ENCODE measurements at places on chromosomes 7 and 10. TPM values are rescaled to one million over a fixed set of nuclear protein-coding genes. Genes with fewer than 3 reads are reported as not detected.

Gene IFIT3
- total RNA-seq, result 16.4 TPM

- DNase-seq, result no peak
Observed at GRCh38 chr10:121113385-121113696, 262.2 kb downstream of the WDR11 start.

Gene TMEM236
- total RNA-seq, result 74.4 TPM

DNA sequence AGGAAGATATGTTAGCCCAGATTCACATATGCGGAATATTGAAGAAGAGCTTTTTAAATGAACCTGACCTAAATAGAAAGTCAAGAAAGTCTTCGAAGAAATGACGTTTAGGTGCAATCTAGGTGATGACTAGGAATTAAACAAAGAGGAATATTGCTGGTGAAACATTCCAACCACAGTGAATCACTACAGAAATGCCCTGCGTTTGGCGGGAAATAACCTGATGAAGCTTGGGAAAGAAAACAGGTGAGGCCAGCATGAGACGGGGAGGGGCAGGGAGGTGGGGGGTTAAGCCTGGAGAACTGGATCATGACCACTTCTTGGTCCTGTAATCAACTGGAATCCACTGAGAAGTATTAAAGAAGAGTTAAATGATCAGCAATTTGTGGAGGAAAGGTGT, 299.4 kb upstream of the VSTM2A start:
- no peak for DNase-seq

Gene LIPF
- total RNA-seq, result not detected

- no peak for DNase-seq
Observed at GRCh38 chr10:61752111-61753011, 89.6 kb downstream of the CABCOCO1 start.

- DNase-seq, result no peak
Observed at GRCh38 chr7:86918245-86918644, 141.2 kb downstream of the ELAPOR2 start.

- DNase-seq, result no peak
Observed at GRCh38 chr10:35606430-35606829, 1.3 kb downstream of the GJD4 start.

GRCh38 chr7:130338233-130338632, 6.4 kb upstream of the CPA5 start:
- DNase-seq, result no peak

Gene ADAP1
- total RNA-seq, result 102 TPM

Gene SLC39A12
- 0.54 TPM for total RNA-seq

Gene HMX3
- total RNA-seq, result not detected

DNA sequence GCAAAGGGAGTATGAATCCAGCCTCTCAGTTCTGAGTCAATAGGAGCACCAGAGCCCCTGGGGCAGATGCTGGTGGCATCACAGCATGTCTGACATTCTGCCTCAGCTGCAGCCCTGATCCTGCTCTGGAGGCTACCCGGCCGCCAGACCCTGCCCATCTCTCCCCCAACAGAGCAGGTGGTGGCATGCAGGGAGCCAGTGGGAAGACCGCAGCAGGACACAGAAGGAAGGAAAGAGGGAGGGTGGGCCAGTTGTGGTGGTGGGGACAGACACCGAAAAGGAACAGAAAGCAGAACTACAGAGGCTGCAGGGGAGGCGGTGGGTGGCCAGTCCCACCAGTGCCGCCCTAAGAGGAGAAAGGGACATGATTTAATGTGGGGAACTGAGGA, 35.3 kb downstream of the BLNK start:
- DNase-seq, result no peak

Gene RNF133
- total RNA-seq, result 1.1 TPM

GRCh38 chr10:37872955-37873354, 15.5 kb upstream of the ZNF248 start:
- DNase-seq, result no peak

Gene WEE2
- not detected for total RNA-seq

DNA sequence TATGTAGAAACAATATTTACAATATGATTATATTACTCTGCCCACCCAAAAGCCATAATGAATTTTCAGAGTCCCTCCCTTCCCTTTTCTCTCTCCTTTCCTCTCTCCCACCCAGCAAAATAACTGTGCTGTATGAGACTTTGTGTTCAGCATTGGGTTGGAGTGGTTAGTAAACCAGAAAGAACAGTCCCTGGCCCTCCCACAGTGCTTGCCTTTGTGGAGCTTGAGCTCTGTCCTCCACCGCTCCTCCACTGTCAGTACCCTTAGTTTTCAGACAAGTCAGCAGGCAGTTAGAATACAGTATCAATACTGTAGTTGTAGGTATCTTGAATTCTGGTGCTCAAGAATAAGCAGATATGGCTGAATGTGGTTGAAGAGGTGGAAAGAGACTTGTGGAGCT, 92.7 kb downstream of the CDK14 start:
- no peak for DNase-seq

Gene CNNM2
- 15.8 TPM for total RNA-seq

Gene TAS2R41
- total RNA-seq, result not detected

Gene PLAU
- 2.9 TPM for total RNA-seq

DNA sequence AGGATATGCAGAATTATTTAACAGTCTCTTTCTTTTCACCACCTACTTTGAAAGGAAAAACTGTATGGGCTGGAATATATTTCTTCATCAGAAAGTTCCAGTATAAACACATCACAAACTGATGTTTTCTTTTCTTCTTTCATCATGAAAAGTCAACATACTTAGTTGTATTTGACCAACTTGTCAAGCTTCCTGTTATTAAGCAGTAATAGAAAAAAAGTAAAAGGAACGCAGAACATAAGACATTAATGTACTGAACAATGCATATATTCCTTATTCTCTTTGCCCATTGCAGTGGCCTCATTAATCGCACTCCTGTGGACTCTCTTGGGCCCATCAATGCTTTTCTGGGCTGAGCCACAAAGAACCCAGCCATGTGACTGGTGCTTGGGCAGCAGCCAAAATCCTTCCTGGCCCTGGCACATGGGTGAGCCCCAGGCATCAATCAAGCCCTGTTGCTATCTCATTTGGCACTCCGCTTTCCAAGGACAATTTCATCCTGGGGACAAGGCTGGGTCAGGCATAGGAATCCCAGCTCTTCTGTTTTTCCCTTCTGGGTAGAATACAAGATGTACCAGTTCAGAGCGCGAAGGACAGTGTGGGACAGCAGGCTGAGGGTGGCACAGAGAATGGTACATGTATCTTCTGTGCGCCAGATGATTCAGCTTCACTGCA, 42.3 kb downstream of the RHOBTB1 start:
- no peak for DNase-seq

Gene IGF2BP3
- total RNA-seq, result not detected

DNA sequence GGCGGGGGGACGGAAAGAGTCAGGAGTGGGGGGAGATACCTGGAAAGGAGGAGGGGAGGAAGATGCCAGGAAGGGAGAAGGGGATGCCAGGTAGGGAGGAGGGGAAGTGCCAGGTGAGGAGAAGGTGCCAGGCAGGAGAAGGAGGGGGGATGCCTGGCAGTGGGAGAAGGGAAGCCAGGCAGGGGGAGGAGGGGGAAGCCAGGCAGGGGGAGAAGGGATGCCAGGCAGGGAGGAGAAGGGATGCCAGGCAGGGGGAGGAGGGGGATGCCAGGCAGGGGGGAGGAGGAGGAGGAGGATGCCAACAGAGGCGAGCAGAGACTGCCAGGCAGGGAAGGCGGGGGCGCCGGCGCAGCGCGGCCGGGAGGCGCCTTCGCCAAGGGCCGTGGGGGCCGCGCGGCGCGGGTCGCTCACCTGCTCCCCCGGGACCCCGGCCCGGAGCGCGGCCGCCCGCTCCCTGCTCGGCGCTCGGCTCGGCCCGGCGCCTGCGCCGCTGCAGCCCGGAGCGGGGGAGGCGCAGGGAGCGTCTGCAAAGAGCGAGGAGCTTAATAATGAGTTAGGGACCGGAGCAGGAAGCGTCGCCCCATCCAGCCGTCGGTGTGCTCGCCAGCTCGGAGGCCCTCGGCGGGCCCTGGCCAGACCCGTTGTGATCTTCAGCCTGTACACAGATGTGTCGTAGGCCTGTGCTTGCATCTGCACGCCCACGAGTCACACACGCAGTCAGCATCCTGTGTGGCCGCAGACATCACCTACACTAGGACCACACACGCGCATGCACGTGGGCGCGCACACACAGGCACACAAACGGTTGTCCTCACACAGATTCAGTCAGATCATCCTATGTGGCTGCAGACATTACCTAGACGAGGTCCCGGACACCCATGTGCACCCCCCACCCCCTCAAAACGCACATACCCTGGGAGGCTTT, 28.4 kb upstream of the SMARCD3 start:
- peak; percentile 21 for DNase-seq

GRCh38 chr7:158264881-158265742, 322.5 kb downstream of the PTPRN2 start:
- peak; percentile 40 for DNase-seq

GRCh38 chr10:49478819-49479218, 60.1 kb downstream of the ERCC6 start:
- DNase-seq, result no peak

- no peak for DNase-seq
Observed at GRCh38 chr7:158443014-158443687, 144.5 kb downstream of the PTPRN2 start.

DNA sequence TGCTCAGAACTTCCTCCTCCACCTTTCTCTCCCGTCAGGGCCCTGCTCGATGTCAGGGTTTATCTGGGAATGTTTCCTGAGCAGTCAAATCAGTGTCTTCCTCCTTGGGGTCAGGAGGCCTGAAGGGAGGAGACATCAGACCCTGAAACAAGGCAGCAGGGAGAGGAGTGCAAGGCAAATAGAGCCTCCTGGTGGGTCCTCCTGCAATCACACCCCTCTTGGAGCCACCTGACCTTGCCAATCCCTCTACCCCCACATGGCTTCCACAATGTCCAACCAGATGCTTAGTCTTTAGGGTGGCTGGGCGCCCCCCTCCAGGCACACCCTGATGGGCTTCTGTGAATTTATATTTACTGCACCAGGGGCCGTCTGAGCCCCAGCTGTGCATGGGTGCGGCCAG, 12.2 kb downstream of the GPR26 start:
- no peak for DNase-seq

Gene VSTM2A
- not detected for total RNA-seq

GRCh38 chr10:78696791-78697395, 371.9 kb upstream of the ZMIZ1 start:
- DNase-seq, result no peak

GRCh38 chr7:157508477-157508881, 171.7 kb downstream of the DNAJB6 start:
- peak; percentile 30 for DNase-seq

Gene ERLIN1
- total RNA-seq, result 28.7 TPM

DNA sequence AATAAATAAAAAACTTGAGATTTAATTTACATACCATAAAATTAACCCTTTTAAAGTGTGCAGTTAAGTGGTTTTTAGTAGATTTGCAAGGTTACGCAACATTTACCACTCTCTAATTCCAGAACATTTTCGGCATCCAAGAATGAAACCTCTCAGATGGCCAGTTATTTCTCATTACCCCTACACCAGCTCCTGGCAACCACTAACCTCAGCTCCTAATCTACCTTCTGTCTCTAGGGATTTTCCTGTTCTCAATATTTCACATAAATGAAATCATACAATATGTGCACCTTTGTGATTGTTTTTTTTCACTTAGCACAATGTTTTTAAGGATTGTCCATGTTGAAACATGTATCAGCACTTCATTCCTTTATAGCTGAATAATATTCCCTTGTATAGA, 45.1 kb downstream of the INPP5F start:
- no peak for DNase-seq

- DNase-seq, result no peak
Observed at GRCh38 chr7:78399033-78399769, 600.6 kb downstream of the PHTF2 start.

DNA sequence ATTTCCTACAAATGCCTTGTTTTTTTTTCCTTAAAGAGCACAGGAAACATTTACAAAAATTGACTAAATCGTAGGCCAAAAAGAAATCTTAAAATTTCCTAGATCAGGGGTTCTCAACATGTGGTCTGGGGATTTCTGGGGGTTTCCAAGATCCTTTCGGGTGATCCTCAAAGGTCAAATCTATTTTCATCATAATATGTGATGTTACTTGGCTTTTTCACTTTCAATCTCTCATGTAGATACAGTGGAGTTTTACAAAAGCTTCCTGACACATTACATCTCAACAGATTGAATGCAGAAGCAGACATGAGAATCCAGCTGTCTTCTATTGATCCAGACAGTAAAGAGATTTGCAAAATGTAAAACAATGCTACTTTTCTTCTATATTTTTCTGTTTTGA, 497.3 kb downstream of the INHBA start:
- DNase-seq, result no peak

Gene CPED1
- total RNA-seq, result 10.1 TPM

DNA sequence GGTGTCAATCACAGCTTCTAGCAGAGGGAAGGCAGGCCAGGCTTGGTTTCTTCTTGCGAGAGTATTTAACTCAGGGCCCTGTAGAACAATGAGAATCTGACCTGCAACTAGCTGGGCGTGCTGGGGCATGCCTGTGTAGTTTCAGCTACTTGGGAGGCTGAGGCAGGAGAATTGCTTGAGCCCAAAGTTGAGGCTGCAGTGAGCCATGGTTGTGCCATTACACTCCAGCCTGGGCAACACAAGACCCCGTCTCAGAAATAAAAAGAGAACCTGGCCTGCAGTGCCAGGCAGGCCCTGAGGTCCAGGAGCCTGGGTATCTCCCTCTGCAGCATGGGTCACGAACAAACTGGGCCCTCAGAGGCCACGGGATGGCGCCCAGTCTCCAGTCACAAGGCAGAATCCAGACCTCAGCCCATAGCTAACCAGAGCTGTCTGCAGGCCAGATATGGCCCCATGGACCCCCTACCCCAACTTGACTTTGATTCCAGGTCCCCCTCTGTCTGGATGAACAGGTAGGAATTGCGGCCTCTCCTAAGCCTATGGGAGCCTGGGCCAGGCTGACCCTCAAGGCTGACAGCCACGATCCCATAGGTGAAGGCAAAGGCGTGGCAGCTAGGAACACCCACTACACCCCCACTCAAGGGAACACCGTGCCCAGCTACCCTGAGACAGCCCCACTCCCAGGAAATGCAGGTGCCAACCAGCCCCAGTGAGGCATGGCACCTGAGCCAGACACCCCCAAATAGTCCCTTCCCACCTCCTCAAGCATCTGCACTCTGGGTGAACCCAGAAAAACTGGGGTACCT, 102.7 kb upstream of the TNRC18 start:
- peak; percentile 74 for DNase-seq

GRCh38 chr7:102323914-102324195, 32.4 kb downstream of the SPDYE6 start:
- DNase-seq, result no peak

GRCh38 chr10:110562348-110562747, 5.1 kb upstream of the SMC3 start:
- DNase-seq, result no peak

Data from Peyer's patch (tissue), 4 donors.